Stimulated activated CD8-positive, alpha-beta memory T cell treated with anti-CD3 and anti-CD28 coated beads, Interleukin-4, amount 100 ng/mL, for 24 hours (primary cell): ENCODE measurements at places on chromosomes 13 and 19.

GRCh38 chr13:37886879-37887278 lies 17.3 kb upstream of the TRPC4 start:
- DNase-seq = no peak

- DNase-seq = no peak
These were observed 232.2 kb downstream of the DLEU7 start for GRCh38 chr13:50611117-50611781.

DNA sequence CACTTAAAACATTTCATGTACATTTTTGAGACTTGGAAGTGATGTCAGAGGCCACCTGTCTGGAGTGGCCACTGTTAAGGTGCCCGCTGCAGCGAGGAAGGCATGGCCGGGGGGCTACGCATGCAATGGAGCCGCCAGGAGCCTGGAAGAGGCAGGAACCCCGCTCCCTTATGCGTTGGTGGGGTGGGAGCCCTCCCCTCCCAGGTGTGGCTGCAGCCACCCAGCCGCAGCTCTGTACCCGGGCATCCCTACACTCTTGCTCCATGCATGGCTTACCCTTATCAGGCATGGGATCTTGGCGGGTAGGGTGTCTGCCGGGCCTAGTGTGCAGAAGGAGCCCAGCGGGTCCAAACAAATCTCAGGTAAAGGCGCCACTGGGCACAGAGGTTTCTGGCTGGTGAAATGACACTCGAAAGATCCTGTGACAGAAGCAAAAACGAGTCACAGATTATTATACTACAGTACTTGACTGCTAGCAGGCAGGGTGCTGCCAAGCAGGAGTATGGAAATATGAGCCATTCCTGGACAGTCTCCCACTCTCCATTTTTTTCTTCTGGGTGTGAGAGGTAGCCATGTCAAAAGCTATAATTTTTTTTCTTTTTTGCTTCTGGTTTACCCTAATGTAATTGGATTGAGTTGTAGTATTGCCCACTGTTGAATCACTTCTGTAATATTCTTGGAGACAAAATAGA lies 1606.3 kb upstream of the MIR17HG start:
- no peak for DNase-seq

DNA sequence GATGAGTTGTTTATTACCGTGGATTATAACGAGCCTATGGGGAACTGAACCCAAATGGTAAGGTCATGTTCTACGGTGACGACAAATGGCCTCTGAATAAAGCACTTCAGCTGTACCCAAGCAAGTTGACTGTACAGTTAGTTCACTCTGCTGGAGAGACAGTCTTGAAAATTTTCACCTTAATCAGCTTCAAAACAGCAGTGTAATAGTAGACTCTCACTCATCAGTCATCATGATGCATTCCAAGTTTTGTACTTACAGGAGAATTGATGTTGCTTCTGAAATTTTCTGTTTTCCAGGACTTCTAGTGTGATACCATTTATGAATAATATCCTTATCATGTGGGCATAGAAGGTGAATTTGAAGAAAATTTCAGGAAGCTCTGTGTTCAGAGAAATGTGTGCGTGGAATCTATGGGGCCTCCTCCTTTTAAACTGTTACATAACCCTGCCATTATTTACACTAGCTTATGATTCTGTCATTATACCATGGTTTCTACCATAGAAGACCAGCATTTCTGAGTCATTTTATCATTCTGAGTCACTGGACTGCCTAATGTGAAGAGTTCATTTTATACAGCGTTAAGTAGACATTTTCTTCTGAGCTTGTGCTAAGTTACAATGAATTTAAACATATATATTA lies 96.9 kb downstream of the WDFY2 start:
- no peak for DNase-seq

DNA sequence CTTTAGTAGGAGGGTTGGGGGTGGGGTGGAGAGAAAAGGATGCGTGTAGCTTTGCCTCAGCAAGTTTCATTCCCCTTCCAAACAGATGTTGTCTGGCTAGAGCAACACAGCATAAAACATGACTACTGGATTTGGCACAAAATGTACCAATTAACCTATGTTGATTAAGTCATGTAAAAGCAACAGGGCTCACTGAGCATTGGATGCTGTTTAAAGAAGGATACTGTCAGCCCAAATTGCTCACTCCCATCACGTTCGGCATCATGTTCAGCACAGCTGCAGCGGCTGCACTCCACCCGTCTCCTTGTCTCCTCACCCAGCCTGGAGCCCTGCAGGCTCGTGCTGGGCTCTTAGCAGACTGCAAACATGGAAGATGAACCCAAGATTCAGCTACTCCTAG lies 77.5 kb downstream of the DLEU7 start:
- no peak for DNase-seq

GRCh38 chr19:4284176-4284958 lies 5.3 kb downstream of the SHD start:
- DNase-seq = no peak

DNA sequence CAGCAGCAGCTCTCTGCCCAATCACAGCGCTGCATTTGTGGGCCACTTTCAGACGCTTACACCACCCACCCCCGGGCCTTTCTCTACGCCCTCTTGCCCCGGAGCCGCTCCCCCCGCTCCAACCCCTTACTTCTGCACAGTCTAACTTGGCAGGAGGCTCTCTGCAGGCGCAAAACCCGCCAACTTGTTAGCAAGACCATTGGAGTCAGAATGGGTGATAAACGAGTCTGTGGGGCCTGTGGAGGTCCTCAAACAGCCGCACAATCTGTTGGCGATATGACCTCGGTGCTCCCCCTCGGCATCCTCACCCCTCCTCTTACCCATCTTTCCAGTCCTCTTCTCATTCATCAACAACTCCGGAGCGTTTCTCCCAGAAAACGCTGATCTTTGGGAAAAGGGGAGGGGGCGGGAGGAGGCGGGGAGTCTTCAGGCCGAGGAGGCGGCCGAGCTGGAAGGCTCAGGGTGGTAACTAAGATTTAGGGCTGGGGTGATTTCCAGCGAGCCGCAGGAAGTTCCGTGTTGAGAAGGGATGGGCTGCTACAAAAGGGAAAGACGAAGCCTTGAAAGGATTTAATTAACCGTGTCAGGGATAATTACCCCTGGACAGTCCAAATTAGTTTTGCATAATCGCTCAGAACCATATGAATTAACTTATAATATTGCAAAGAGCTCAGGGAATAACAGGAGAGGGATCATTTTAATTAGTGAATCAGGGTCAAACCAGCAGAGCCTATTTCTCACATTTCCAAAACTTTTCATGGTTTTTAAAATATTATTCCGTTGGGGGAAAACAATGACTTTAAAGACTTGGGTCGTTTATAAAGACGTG lies 4.1 kb downstream of the SOX21 start:
- DNase-seq = no peak

DNA sequence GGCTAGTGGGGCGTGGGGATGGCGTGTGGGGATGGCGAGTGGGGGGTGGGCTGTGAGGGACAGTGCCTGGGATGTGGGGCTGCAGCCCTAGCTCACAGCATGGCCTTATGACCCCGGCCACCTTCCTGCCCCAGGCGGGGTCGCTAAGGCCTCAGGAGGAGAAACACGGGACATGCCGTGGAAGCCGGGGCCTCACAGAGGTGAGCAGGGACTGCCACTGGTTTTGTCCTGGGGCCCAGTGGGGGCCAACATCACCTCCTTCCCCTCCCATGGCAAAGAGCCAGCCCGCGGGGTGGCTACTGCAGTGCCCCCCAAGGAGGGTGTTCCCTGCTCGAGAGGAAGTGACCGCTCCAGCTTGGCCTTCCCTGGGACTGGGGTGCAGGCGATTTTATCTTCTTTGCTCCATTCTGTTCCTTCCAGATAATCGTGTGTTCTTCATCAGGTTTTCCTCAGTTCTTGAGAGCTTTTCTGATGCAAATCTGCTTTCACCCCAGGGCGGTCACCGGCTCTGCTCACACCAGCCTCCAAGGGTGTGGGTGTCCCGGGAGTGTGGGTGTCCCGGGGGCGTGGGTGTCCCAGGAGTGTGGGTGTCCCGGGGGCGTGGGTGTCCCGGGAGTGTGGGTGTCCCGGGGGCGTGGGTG lies 1.2 kb downstream of the F7 start:
- DNase-seq = no peak

DNA sequence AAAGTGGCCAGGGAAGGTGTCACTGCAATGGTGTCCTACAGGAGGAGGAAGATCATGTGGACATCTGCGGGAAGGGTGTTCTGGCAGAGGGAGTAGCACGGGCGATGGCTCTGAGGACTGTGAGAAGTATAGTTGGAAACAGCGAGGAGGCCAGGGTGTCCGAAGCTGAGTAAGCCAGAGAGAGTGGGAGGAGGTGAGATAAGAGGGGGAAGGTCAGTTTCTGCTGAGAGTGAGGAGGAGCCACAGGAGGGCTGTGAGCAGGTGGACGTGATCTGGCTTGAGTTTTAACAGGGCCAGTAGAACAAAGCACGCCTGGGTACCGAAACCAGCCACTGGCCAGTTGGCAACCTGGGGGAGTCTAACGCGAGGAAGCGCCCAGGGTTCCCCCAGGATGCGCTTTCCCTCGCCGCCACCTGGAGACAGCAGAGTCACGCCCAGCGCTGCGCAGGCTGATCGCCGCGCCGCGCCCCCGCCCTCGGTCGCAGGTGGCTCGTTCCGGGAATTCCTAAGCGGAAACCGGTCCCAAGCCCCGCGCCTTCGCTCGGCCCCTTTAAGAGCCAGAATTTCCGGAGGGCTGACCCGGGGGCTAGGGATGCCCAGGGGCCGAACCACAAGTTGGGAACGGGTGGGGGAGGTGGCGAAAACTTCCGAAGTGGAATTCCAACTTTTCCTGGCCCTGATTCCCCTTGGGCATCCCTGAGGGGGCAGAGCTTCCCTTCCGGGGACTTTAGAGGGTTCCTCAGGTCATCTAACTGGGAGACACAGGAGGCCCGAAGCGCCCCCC lies 1.1 kb upstream of the LSR start:
- DNase-seq = no peak

DNA sequence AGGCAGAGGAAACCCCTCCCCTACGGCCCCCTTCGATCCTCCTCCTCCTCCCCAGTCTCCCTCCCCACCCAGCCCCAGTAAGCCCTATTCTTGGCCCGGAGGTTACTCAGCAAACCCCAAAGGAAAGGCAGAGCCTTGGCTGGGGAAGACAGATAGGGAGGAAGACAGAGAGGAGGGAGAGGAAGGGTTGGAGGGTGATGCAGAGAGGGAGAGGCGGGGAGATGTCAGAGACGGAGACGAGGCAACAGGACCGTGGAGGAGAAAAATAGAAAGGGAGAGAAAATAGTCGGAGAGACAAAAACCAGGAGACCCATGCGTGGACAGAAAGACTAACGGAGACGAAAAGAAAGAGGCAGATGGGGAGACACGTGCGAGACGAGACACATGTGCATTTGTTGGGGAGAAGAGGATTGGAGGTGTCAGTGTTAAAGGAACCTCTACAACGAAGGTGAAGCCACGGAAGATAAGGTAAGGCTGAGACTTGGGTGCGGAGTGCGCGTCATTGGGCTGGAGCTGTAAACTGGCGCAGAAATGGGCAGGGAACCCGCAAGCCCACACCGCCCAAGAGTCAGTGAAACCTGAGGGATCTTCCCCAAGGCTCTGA lies 2.9 kb downstream of the TGFB1 start:
- DNase-seq = no peak

DNA sequence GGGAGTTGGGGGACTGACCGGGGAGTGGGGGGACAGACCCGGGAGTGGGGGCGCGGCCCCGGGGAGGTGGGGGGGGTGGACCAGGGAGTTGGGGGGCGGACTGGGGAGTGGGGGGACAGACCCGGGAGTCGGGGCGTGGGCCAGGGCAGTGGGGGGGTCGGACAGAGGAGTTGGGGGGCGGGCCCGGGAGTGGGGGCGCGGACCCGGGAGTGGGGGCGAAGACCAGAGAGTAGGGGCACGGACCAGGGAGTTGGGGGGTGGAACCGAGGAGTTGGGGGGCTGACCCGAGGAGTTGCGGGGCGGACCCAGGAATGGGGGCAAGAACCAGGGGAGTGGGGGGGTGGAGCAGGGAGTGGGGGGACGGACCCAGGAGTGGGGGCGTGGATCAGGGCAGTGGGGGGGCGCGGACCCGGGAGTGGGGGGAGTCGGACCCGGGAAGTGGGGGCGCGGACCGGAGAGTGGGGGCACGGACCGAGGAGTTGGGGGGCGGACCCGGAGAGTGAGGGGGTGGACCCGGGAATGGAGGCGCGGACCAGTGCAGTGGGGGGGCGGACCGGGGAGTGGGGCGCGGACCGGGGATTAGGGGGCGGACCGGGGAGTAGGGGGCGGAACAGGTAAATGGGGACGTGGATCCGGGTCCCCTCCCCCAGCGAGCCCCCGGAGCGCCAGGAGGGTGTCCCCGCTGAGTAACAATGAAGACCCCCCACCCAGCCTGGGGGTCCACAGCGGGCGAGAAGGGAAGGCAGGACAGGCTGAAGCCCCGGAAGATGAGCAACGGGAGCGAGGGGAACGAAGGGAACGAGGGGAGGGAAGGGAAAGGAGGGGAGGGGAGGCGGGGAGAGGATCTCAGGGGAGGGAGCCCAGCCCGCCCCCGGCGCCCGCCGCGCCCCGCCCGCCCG lies 589 bp downstream of the R3HDM4 start:
- DNase-seq = no peak

DNA sequence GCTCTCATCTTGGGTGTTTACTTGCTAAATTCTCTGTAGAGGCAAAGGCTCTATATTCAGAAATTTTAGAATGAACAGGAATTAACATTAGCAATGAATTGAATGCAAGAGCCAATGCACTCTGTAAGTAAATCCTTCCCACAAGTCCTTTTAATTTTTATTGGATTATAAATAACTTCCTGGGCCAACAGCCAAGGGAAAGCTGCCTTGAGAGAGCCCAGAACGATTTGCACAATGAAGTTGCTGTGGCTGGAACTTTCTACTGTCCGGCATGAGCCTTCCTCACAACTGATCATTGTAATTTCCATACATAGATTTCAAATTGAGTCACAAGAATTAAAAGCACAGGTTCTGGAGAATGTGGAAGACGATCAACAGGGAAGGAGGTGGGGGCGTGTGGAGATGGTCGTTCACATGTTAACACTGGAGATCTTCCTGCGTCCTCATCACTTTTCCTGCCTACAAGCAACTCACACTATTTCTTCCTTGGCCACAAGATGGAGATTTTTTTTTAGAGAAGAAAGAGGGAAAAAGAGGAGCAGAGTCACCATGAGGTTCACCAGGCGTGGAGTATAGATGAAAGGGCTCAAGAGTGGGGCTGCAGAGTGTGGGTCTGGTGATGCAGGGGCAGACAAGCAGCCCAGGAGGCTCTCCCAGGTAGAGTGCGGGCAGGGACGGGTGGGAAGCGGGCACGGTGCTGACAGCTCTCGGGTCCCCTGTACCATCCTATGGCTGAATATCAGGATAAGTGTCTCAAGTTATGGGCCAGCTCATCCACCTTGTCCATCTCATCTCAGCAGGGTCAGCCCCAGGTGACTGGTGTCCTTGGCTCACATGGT lies 110.7 kb downstream of the SOX1 start:
- no peak for DNase-seq
